ENCODE measurements at places on chromosomes 7 and 10.
A peak's percentile ranks its signal among the peaks of the same experiment; 100 is the strongest.

- peak; percentile 84 for DNase-seq
Observed at GRCh38 chr7:102286237-102287110, at the start of gene SH2B2. SH2B2 (plus strand) TSS chr7:102286868; CDS start chr7:102300551, 13,683 bp downstream.

- no peak for DNase-seq
Observed at GRCh38 chr10:122575776-122576175, 15.2 kb downstream of the DMBT1 start.

GRCh38 chr7:95619921-95620320 is 23.6 kb upstream of the PDK4 start:
- DNase-seq, result no peak

DNA sequence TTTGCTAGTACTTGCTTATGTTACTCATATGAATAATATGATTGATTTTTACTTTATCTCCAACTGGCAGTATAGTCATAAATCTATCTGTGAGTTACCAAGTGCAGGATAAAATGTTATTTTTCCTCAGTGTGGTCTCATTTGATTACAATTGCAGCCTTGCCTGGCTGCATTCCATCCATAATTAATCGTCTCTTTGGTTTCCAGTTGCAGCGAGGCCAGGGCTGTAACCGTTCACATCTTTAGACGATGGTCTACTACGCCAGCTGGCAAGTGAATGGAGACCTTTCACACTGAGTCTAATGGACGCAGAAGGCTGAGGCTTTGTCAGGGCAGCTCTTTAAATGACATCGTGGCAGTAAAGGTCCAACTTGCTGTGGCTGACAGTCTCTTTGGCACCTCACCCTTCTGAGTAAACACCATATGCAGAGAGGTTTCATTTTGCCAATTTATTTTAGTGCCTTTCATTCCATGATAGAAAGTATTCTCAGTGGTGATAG is 84.0 kb downstream of the ARL4A start:
- DNase-seq, result peak; percentile 88

GRCh38 chr10:71631007-71631861 is 88.3 kb downstream of the C10orf105 start:
- DNase-seq, result peak; percentile 28

GRCh38 chr10:70481831-70482530 is 3.4 kb downstream of the PALD1 start:
- no peak for DNase-seq

GRCh38 chr10:10792681-10793080 is 225.0 kb upstream of the CELF2 start:
- peak; percentile 83 for DNase-seq

DNA sequence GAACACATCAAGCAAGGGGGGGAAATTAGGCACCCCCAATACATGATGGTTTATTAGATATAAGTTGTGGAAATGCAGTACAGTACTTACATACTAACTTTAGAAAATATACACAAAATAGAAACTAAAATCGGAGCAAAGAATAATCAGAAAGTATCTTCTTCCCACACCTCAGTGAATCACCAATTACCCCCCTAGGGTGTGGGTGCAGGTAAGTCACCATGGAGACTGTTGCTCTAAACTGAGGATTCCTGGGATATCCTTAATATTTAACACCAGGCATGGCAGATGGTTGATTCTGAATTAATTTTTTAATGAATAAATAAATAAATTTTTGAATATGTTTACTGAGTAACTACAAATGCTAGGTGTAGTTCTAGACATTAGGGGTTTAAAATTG is 424.4 kb downstream of the SORCS1 start:
- DNase-seq, result no peak

DNA sequence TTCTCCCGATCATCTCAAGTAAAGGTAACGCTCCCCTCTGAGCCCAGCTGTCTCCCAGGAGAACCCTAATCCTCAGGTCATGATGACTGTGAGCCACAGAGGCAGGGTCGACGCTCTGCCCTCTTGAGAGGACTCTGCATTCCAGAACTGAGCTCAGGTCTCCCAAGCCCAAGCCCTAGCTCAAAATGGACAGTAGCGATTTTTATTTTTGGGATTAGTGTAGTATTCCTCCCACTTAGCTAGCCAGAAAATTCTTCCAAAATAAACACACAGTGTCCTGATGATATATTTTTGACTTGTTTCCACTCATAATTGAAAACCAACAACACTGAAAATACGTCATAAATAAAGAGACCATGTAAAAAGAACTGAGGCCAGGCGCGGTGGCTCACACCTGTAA is 462.0 kb upstream of the MGMT start:
- no peak for DNase-seq

DNA sequence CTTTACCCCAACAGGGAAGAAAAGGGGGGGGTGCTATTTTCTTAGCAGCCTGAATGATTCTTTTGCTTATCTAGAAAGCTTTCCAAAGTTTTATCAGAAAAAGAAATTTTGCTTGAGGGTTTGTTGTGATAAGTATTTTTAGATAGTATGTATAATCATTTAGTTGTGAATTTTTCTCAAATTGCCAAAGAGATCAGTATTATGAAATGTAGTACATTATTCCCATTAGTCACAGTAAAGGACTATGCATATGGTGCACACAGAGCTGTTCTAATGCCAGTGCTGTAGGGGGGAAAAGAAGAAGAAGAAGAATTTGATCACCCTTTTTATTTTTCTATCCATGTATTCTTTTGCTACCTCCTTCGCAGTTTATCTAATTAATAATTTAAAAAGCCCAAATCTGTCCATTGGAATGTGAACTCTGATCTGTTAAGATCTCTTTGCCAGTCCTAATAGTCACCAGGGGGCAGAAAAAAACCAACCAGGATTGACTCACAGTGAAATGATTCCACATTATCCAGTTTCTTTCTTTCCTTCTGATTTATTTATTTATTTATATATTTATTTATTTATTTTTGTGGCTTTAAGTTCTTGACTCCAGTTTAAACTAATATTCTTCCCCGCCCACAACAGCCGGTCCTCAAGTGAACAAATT is 4.7 kb downstream of the RBM20 start:
- DNase-seq, result no peak

- DNase-seq, result no peak
Observed at GRCh38 chr10:114547514-114547913, 110.6 kb downstream of the ABLIM1 start.

DNA sequence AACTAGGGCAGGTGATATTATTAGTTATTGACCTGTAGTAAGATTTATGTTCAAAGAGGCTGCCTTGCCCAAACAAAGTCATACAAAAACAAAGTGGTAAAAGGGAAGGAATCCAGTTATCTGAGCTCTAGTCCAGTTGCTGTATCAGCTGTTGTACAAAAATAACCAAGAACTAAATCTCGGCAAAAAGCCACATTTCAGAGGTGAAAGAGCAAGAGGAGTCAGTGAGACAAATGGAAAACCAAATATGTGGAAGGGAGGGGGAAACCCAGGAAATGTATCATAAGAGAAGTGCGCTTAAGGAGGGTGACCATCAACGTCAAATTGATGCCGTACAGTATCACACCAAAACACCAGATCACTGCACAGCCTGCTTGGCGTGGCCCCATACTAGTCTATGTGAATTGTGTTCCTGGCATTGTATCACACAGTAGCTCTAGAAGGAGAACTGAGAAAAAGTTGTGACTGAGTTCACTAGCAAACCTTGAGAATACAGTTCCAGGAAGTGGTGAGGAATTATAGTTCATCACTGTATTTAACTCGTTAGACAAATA is 6.4 kb downstream of the AGBL3 start:
- no peak for DNase-seq

DNA sequence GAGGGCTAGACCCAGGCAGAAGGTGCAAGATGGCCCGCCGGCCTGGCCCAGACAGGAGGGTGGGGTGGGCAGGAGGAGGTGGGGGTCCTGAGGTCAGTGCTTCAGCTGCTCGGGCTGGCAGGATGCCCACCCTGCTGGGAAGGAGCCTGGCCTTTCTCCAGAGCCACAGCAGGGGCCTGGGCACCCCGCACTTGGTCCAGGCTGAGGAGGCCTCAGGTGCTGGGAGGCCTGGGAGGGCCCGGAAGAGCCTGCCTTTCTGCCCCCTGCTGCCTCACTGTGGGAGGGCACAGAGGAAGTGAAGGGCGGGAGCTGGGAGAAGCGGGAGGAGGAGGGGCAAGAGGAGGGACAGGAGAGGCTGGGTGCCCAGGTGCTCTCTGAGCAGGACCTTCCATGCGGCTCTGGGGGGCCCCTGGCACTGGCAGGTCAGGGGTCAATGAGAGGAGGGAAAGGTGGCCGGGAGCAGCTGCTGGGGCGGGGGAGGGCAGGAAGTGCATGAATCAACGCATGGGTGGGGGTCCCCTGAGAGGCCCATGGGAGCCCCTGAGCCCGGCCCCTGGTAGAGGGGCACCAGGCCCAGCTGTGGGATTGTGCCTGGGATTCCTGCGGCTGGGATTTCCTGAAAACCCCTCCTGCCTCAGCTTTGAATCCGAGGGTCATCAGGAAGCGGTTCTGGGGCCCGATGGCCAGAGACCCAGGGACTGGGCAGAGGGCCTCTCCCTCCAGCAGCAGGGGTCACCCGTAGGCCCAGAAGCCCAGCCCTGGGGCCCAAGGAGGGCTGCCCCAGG is 49.9 kb downstream of the PWWP2B start:
- peak; percentile 53 for DNase-seq
